ENCODE measurements at places on chromosomes 13 and 19.

DNA sequence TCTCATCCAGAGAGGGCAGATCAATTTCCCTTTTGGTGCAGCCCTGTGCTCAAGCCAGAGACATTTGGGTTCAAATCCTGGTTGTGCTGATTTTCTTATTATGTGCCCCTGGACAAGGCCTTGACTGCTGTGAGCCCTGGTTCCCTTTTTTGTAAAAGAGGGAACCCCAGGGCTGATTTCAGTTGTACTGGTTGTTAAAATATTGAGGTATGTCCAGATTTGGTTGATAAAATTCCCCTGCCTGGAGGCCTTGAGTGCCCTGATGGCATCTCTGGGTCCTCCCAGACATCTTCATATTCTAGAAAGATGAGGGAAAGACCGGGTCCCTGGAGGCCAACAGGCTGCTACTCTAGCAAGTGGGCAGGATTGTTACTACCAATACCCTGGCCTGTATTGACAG lies 14.4 kb upstream of the PLAUR start:
- no peak for DNase-seq
- H3K36me3 ChIP-seq: no peaks in the 10 kb centered on the region
- H3K4me1 ChIP-seq: peaks cover 4% of the 10 kb centered on the region
- no peak overlapping the region for H3K27ac ChIP-seq
- no peaks in the 10 kb centered on the region for H3K27me3 ChIP-seq

GRCh38 chr19:13918726-13919411 lies 12.9 kb downstream of the CC2D1A start:
- no peaks in the 10 kb centered on the region for H3K27me3 ChIP-seq
- H3K4me1 ChIP-seq: no peaks in the 10 kb centered on the region
- DNase-seq: no peak
- H3K4me3 ChIP-seq: no peak overlapping the region

DNA sequence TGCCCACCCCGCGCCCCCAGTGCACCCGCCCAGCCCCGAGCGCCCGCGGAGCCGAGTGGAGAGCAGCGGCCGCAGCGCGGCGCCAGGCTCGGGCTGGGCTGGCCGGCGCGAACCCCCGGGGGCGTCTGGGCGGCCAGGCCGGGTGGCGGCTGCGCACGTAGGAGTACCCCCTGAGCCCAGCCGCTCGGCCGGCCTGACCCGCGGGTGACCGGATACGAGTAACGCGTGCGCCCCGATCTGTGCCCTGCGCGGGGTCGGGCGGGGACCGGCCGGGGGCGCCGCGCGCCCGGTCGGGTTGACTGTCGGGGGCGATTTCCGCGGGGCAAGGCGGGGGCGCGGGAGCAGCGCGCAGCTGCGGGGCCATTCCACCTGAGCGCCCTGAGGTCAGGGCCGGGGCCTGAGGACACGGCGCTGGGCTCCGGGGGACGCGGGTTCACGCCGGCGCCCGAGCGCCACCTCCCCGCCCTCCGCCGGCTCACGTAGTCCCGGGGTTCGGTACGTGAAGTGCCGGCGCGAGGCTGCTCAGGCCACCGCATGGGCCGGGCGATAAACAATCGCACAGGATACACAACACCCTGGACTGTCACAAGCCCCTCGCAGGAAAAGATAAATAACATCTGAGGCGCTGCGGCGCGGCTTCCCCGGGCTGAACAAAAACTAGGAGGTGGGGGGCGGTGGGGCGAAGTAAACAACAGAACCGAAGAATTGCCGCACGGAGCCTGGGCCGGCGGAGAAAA lies 37.6 kb upstream of the FLT1 start:
- no peak overlapping the region for H3K27ac ChIP-seq
- H3K4me1 ChIP-seq: no peaks in the 10 kb centered on the region
- peak overlapping the region; percentile 71 for H3K4me3 ChIP-seq
- no peak for DNase-seq
- H3K36me3 ChIP-seq: no peaks in the 10 kb centered on the region

DNA sequence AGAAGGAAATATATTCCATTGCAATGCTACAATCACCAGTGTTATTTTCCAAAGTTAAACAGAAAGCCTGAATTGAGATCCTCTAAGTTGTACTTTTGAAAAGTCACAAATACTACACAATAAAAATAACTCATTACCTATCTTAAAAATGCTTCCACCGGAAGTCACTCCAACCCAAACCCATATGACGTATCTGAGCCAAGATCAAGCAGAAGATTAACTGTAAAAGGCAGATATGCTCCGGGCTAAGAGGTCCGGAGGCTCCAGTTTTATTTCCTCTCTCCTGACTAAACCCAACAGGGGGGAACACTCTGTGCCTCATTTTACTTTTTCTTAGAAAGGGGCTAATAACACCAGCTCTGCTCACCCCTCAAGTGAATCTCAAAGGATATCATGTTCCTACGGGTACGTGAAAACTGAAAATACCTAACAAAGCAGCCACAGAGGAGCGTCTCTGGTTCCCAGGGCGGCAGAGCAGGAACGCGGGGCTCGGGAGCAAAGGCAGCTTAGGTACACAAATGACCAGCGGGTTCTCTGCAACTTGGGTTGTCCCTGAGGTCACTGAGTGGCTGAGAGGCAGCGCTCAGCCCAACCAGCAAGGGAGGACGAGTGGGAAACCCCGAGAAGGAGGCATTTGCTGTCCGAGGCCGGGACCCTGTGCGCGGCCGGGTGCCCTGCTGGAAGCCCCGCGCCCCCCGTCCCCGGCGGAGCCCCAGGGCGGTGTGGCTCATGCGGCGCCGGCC lies 750 bp downstream of the RAB20 start:
- DNase-seq: peak; percentile 64
- no peaks in the 10 kb centered on the region for H3K27me3 ChIP-seq
- H3K27ac ChIP-seq: peak overlapping the region; percentile 90
- peaks cover 13% of the 10 kb centered on the region for H3K36me3 ChIP-seq

DNA sequence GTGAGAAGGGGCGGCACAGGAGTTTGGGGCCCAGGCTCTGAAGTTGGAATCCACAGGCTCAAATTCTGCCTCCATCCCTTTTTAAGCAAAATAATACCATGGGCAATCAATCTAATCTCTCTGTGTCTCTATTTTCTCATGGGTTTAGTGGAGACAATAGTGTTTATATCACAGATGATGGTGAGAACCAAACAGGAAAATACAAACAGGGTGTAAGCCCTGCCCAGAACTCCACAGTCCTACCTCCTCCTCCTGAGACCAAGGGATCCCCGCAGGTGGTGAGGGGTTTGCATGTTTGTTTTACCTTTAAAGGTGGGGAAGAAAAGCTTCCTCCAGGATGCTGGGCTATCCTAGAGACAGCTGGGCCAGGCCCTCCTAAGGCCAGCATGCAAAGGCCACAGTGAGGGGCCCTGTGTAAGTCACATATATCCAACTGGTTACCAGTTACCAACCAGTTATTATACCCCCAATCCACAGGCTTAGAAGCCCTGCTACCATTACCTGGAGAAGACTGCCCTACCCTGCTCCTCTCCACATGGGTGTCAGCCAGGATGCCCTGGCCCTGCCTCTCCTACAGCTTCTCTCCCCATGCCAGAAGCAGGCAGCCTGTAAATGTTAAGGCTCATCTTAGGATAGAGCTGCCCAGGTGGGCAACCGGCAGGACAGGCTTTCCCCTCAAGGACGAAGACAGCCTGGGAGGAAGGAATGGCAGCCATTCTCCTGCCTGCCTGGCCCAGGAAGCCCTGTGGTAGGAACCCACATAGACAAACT lies 658.4 kb downstream of the UQCRFS1 start:
- H3K4me1 ChIP-seq: no peaks in the 10 kb centered on the region
- H3K27ac ChIP-seq: no peak overlapping the region
- H3K27me3 ChIP-seq: no peaks in the 10 kb centered on the region
- no peak for DNase-seq
- H3K36me3 ChIP-seq: no peaks in the 10 kb centered on the region
- no peak overlapping the region for H3K4me3 ChIP-seq

DNA sequence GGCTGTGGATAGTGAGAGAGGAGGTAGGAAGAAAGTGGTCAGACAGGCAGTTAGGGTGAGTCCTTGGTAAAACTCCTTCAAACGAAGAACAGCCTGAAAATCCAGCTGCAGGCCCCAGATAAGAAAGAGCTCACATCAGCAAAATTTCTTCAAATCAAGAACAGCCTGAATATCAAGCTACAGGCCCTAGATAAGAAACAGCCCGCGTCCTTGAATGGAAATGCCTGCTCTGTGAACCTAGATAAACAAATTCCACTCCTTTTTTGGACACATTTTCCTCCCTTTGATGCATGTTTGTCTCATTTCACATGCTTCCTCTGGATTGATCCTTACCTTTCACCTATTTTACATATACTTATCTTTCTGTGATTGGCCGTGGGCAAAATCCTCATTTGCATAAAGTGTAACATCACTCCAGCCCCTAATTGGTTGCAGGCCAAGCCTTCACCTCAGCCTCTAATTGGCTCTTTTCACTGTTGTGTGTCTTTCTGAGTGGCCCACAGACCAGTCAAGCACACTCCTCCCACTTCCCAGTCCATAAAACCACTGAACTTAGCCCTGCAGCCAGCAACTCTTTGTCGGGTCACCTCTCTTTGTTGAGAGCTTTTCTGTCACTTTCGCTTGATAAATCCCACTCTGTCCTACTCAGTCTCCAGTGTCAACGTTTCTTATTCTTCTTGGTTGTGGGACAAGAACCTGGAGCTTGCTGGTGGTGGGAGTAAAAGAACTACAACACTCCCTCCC lies 6.0 kb upstream of the SULT2A1 start:
- no peaks in the 10 kb centered on the region for H3K27me3 ChIP-seq
- H3K4me1 ChIP-seq: peaks cover 4% of the 10 kb centered on the region
- H3K4me3 ChIP-seq: no peak overlapping the region
- DNase-seq: peak; percentile 42

DNA sequence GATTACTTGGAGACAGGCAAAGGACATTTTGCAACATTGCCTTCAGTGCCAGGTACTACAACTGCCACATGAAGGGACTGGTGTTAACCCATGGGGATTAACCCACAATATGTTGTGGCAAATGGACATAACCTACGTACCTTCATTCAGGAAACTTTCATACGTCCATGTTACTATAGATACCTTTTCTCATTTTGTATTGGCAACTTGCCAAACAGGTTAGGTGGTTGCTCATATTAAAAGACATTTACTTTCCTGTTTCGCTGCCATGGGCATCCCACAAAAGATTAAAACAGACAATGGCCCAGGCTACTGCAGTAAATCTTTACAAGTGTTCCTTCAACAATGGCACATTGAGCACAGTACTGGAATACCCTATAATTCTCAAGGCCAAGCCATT lies 925.3 kb downstream of the SLITRK6 start:
- no peaks in the 10 kb centered on the region for H3K4me1 ChIP-seq
- DNase-seq: no peak
- no peaks in the 10 kb centered on the region for H3K27me3 ChIP-seq
- H3K36me3 ChIP-seq: no peaks in the 10 kb centered on the region

- peaks cover 37% of the 10 kb centered on the region for H3K36me3 ChIP-seq
- no peaks in the 10 kb centered on the region for H3K27me3 ChIP-seq
- no peak overlapping the region for H3K27ac ChIP-seq
- no peaks in the 10 kb centered on the region for H3K4me1 ChIP-seq
Measured at GRCh38 chr19:15194938-15195337, 5.9 kb downstream of the NOTCH3 start.

GRCh38 chr19:55690109-55690768 lies 15.2 kb downstream of the EPN1 start:
- H3K4me3 ChIP-seq: no peak overlapping the region
- H3K27ac ChIP-seq: no peak overlapping the region
- H3K27me3 ChIP-seq: no peaks in the 10 kb centered on the region
- no peaks in the 10 kb centered on the region for H3K4me1 ChIP-seq

DNA sequence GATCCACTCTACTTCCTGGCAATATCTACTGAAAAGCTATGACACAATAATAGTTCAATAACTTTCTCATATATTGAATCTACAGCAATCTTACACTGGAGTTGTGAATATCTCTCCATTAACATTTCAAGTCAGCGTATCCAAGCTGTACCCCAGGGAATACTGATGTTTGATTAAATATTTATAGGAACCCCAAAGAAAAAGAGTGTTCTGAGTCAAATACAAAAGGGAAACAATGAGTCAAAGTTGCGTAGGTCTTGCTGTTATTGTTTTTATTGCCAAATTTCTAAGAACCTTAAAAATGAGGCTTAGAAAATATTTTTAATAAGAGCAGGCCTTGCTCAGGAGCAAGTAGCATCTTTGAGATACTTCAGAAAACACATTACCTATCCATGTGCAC lies 415.5 kb downstream of the FGF14 start:
- no peaks in the 10 kb centered on the region for H3K27me3 ChIP-seq
- no peak overlapping the region for H3K4me3 ChIP-seq
- no peaks in the 10 kb centered on the region for H3K36me3 ChIP-seq

DNA sequence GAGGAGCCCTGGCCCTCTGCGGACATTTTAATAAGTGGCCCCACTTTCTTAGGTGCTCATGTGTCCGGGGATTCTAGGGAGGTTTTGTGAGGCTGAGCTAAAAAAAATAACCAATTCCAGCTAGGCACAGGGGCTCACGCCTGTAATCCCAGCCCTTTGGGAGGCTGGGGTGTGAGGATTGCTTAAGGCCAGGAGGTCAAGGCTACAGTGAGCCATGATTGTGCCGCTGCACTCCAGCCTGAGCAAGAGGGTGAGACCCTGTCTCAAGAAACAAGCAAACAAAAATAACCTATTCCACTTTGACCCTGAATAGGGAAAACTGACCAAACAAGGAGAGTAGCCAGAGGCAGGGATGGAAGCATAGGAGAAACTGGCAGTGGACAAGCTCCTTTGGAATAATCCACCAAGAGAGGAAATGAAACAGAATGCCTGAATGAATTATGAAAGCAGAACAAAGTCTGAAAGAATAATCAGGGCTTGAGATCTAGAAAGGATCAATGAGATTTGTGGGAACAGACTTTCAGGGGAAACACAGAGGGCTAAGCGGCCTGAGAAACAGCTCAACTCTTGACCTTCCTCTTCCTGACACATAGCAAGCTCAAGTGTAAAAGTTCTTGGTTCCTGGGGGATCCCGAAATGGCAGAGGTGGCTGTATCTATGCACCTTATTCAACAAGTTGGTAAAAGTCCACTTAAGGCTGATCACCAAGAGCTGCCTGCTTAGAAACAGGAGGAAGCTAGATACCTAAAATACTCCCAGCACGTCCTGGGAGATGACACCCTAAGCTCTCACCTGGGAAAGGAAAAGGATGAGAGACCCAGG lies 30.1 kb upstream of the FFAR2 start:
- no peak overlapping the region for H3K27ac ChIP-seq
- no peaks in the 10 kb centered on the region for H3K4me1 ChIP-seq
- DNase-seq: no peak
- H3K36me3 ChIP-seq: no peaks in the 10 kb centered on the region

GRCh38 chr19:52692431-52693008 lies 42.3 kb downstream of the ZNF611 start:
- no peaks in the 10 kb centered on the region for H3K27me3 ChIP-seq
- peaks cover 22% of the 10 kb centered on the region for H3K4me1 ChIP-seq
- peaks cover 1% of the 10 kb centered on the region for H3K36me3 ChIP-seq
- no peak overlapping the region for H3K4me3 ChIP-seq
- peak overlapping the region; percentile 66 for H3K27ac ChIP-seq

- H3K27me3 ChIP-seq: no peaks in the 10 kb centered on the region
Measured at GRCh38 chr19:18596752-18597157, 8.2 kb downstream of the REX1BD start.

DNA sequence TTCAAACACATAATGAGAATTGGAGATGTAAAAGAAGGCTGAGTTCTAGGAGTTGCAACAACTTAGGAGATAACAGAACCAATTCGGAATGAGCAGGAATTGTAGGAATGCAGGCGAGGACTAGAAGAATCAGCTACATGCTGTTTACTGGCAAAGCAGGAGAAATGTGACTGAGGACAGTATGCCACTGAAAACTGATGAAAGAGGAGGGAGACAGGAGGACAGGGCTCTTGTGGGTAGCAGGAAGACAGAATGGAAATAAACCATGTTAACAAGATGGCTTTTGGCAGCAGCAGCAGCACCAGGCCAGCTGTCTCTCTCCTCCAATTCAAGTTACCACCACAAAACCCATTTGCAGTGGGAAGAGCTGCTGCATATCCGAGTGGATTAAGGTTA lies 91.0 kb upstream of the SLC15A1 start:
- peak; percentile 60 for DNase-seq
- no peak overlapping the region for H3K4me3 ChIP-seq
- no peaks in the 10 kb centered on the region for H3K27me3 ChIP-seq
- no peaks in the 10 kb centered on the region for H3K4me1 ChIP-seq
